ENCODE measurements at places on chromosomes 16 and 17. TPM values are rescaled to one million over a fixed set of nuclear protein-coding genes. Genes with fewer than 3 reads are reported as not detected.

The GP1BA gene
- total RNA-seq: under 0.01 TPM

The CRYBA1 gene
- total RNA-seq: not detected

The MAP2K6 gene
- 2.0 TPM for total RNA-seq

The CD300E gene
- total RNA-seq: not detected

The KRTAP16-1 gene
- not detected for total RNA-seq

Measured in placental pericyte (primary cell).